ENCODE measurements at places on chromosomes 12 and 14.

- no peak overlapping the region for H3K27ac ChIP-seq
- H3K27me3 ChIP-seq: no peaks in the 10 kb centered on the region
- no peaks in the 10 kb centered on the region for H3K36me3 ChIP-seq
- no peak overlapping the region for H3K4me3 ChIP-seq
- H3K4me1 ChIP-seq: no peaks in the 10 kb centered on the region
Measured at GRCh38 chr12:12899530-12900380, 8.4 kb downstream of the GPRC5A start.

DNA sequence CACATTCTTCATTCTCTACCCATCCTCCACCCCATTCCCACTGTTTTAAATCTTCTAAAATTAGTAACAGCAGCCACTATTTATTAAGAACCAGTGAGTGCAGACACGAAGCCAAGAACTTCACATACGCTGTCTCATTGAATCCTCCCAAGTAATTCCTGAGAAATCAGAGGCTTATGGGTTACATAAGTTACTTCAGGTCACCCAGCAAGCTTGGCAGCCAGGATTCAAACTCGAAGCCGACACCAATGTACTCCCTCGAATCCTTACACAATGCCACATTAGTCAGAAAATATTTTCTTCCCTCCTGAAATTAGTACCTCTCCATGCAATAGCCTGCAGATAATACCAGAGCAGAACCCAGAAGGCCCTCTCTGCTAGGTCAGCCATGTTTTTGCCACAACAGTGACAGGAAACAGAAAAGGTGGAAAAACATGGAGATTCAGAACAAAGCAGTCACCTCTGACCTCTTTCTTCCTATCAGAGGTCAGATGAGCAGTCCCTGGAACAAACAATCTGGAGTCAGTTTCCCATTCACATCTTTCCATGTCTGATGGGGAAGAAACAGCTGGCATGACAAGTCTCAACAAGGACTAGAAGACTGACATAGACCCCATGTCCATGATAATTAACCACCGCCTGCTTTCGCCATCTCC lies 16.4 kb downstream of the NID2 start:
- H3K4me1 ChIP-seq: no peaks in the 10 kb centered on the region
- H3K27ac ChIP-seq: no peak overlapping the region
- H3K36me3 ChIP-seq: no peaks in the 10 kb centered on the region
- H3K4me3 ChIP-seq: no peak overlapping the region
- no peaks in the 10 kb centered on the region for H3K27me3 ChIP-seq
- no peak for DNase-seq

DNA sequence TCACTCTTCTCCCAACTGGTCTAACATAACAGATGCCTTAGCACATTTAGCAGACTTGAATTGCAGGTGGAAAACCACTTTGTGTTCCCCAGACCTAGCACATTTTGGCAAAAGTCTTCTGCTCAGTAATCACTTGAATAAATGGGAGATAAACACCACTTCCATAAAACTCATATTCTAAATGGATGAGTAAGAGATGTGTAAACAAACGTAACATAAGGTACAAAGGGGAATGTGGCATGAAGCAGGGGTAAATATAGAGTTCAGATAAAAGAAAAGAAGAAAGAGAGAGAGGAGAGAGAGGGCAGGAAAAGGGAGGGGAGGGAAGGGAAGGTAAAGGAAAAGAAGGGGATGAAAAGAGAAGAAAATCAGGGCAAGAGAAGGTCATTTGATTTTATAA lies 17.0 kb upstream of the KERA start:
- no peak for DNase-seq
- H3K27ac ChIP-seq: no peak overlapping the region
- no peaks in the 10 kb centered on the region for H3K27me3 ChIP-seq

DNA sequence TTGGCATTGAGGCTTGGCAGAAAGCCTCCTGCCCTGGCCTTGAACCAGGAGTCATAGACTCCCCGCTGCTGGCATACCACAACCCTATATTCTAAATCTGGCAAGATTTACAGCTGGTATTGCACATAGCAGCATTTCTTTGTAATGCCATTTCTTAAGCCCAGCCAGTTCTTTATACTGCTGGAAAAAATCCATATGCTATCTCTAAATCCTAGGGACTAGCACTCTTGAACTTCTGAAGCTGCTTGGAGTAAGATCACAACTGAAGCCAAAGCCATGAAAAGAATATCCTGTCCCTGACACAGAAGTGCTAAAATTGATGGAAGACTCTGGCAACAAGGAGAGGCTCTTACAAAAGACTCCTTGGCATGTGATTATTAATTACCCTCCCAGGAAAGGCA lies 89.3 kb downstream of the KCNC2 start:
- no peaks in the 10 kb centered on the region for H3K36me3 ChIP-seq
- no peaks in the 10 kb centered on the region for H3K4me1 ChIP-seq

- H3K4me3 ChIP-seq: no peak overlapping the region
- H3K4me1 ChIP-seq: no peaks in the 10 kb centered on the region
- H3K27me3 ChIP-seq: no peaks in the 10 kb centered on the region
- no peaks in the 10 kb centered on the region for H3K36me3 ChIP-seq
- no peak for DNase-seq
Measured at GRCh38 chr12:78101113-78101876, 270.6 kb downstream of the NAV3 start.
